ENCODE measurements at places on chromosomes 3 and 15. TPM values are rescaled to one million over a fixed set of nuclear protein-coding genes. Genes with fewer than 3 reads are reported as not detected.

Gene ARL14
- polyA plus RNA-seq = not detected

- DNase-seq = no peak
Measured at GRCh38 chr15:100230784-100231183, 111.0 kb downstream of the ADAMTS17 start.

Gene BUB1B
- 28.0 TPM for polyA plus RNA-seq

Gene MUC20
- 37.2 TPM for polyA plus RNA-seq

- DNase-seq = no peak
Measured at GRCh38 chr3:39108200-39108710, 775 bp downstream of the TTC21A start.

Gene RAD51
- polyA plus RNA-seq = 17.3 TPM

DNA sequence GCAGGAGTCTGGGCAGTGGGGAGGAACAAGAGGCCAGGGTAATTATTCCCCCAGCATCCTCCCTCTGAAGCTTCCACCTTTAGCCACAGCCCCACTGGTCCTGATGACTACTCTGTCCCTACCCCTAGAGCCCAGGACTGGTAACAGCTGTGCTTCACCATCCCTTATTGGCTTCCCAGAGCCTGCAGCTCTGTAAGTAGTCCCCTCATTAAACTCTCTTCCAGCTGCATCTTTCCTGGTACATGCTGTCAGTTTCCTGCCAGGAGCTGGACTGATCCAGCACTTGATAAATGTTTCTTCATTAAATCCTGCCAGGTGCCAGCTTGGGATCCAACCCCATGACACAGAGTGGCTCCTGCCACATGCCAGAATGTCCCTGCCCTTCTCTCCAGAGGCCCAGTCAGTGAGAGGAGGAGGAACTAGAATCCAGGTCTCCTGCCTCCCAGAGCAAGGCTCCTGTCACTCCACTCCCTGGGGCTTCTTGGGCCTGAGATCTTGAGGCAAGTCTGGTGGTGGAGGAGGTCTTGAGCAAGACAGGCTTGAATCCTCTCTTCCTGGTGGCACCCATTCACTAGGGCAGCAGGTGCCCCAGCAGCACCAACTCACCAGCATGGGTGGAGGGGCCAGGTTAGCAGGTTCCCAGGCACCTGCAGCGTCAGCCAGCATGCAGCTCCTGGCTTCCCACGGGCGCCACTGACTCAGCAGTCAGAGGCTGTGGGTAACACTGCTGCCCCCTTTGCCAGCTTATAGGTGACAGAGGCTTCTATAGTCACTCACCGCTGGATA is 27.6 kb downstream of the FBXW12 start:
- no peak for DNase-seq

GRCh38 chr3:156511987-156512677 is 42.8 kb downstream of the SSR3 start:
- DNase-seq = no peak

Gene SLC22A14
- polyA plus RNA-seq = 0.98 TPM

Gene LIPH
- polyA plus RNA-seq = 2.7 TPM

DNA sequence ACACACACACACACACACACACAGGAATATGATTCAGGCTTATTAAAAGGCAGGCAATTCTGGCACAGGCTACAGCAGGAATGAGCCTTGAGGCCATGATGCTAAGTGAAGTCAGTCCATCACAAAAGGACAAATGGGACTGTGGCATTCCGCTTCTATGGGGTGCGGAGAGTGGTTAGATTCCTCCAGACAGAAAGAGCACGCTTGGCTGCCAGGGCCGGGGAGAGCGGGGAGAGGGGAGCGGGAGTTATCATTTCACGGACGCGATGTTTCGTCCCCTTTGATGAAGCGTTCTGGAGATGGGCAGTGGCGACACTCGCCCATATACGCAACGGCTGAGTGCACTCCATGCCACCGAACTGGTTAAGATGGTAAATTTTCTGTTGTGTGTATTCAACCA is 58.5 kb upstream of the FAM174B start:
- no peak for DNase-seq

DNA sequence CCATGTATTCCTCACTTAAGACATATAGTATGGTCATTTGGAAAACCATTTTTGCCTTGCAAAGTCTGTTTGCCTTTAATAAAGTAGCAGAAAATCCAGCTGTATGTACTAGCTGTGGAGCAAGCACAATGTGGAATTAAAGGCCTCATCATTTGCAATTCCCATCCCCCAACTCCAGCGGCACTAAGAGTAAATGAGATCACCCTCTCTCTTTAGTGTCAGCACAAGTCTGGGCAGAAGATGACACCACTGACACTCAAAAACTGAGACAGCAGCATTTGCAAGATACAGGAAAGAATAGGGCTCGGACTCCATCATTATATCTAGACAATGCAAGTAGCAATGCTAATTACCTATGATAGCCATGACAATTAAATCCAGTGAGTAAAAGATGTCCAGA is 24.7 kb upstream of the DYNC1LI1 start:
- no peak for DNase-seq

DNA sequence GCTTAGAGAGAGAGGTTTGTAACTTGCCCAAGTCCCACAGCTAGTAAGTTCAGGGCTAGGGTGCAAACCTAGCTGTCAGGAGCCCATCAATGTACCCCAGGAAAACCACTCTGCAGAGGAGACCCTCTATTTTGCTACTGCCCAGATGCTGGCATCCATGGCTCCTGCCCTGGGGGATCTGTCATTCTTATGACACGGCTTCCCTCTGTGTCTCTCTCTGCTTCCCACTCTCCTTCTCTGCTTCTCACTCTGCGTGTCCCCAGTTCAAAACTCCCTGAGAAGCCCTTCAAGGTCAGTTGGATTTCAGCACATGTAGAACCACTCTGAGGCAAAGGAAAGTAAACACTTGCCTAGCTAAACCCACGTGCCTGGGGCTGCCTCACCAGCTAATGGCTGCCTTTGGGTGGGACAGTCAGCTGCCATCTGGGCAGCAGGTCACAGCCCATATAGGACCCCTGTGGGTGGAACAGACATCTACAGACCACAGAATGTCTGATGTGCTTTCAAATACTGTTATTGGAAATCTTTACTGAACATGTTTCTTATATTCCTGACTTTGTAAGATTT is 29.4 kb upstream of the SLCO2A1 start:
- no peak for DNase-seq

DNA sequence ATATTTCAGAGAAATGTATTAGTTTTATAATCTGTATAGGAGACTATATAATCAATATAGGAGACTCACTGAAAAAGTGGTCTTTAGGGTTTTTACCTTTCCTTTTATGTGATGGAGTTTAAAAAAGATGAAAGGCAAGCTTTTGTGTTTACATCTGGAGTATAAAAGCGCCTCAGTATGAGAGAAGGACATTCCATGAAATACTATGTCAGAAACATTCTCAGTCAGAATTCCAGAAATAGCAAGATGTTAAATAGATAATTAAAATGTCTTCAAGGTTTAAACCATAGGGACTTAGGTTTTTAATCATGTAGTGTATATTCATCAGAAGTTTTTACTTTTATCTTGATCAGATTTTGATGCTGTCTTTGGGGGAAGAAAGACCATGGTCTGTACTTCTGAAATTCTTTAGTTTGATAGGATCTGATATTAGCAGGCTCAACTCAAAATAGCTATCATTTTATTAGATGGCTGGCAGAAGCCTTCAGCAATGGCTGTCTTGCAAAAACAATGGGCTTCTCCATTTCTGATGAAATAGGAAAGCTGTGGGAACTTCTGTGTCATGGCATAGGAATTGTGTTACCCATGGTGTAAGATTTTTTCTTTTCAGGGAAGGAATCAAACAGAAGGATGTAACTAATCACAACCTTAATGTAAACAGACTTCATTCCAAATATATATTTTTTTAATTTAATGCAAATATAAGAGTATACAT is 209.6 kb upstream of the PLSCR5 start:
- DNase-seq = no peak

DNA sequence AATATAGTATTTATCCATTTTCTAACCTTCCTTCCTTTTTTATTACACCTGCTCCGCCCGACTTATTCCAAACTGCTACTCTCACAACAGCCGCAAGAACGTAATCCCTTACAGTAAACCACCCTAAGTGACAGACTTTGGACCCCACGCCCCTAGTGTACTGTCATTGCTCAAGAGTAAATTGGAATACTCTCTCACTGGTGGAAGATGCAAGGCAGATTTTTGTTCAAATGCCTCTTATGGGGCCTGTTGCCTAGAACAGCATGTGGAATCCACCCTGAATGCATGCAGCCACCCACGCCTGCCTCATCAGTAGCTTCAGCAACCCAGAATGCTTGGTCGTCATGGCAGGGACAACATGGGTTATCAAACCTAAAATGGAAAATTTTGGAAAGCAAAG is 226.2 kb upstream of the ST8SIA2 start:
- no peak for DNase-seq

GRCh38 chr3:6229778-6230410 is 631.0 kb upstream of the GRM7 start:
- DNase-seq = no peak

Gene FBXL2
- 32.1 TPM for polyA plus RNA-seq

- no peak for DNase-seq
Measured at GRCh38 chr3:41975416-41976103, 13.7 kb upstream of the ULK4 start.

DNA sequence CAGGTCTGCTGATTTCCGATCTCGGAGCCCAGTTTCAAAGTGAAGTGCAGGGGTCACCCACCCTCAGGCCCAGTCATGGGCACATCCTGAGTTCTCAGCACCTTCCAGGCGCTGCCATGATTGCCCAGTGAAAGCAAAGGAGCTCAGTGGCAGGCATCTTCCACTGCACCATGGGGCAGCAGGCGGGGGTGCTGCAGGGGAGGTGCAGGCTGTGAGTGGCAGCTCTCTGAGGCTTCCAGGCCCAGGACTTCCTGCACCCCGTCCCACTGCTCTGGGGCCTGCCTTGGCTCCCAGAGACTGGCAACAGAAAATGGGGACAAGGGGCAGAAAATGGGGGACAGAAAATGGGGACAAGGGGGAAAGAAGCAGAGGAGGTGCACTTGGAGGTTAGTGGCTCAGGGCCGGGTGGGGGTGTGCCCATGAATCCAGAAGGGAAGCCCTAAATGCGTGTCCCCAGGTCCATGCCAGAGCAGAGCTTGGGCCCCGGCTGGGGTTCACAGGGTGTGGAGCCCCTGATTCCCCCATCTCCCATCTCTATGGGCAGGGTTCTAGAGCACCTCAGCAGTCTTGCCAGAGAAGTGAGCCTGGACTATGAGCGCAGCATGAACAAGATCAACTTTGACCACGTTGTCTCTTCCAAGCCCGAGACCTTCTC is 28.0 kb downstream of the DNAH1 start:
- DNase-seq = no peak

- no peak for DNase-seq
Measured at GRCh38 chr3:11726146-11726545, 82.4 kb upstream of the VGLL4 start.

DNA sequence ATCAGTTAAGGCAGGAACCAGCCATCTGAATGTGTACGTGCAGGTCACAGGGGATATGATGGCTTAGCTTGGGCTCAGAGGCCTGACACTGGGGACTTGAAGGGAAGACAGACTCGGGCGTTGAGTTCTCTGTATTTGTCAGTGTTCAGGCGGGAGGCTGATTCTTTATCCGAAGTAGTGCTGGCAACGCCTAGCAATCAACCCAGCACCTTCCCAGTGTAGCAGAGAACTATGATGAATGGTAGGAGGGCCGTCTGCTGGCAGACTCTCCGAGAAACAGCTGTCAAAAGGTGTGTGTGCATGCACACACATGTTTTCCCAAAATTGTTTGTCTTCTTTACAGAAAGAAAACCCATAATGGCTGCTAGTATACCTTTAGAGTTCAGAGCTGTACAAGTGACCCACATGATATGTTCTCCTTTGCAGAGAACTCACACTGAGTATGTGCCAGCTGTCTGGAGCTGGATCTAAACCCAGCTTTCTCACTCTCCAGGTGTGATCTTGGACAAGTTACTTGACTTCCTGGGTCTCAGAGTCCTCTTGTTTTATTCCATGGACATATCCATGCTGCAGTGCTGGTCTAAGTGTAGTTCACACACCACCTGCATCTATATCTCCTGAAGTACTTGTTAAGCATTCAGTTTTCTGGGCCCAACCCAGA is 74.5 kb upstream of the LARS2 start:
- no peak for DNase-seq

DNA sequence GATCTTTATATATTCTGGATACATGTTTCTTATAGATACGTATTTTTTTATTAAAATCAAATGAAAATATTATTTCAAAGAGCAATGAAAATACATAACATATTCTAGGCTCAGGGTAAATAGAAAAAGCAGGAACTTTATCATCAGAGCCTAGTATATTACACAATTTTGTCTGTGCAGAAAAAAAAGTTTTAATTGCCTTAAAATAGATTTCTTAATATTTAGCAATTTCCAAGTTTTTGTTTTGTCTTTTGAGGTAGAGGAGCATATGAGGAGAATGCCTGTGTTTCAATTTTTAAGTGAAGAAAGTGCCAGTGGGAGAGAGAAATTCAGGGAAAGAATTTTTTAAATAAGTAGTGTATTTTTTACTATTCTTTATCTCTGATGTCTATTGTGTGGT is 10.5 kb downstream of the CAPN7 start:
- no peak for DNase-seq

DNA sequence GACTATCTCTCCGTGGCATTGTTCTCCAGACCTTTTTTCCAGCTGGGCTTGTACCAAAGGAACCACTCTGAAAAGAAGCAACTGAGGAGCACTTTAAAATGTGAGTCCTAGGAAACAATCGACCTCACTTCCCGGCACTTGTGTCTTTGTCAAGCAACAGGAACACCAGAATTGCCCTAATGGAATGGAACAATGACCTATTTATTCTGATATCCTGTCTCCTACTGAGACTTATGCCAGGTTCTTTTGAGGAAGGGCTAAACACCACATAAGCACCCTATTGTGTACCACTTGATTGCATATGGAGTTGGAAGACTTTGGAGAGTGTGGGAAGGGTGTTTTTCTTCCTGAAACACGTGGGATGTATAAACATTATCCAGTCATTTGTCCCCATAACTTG is 56.8 kb upstream of the TGFBR2 start:
- DNase-seq = no peak

Gene HRG
- 1.8 TPM for polyA plus RNA-seq

DNA sequence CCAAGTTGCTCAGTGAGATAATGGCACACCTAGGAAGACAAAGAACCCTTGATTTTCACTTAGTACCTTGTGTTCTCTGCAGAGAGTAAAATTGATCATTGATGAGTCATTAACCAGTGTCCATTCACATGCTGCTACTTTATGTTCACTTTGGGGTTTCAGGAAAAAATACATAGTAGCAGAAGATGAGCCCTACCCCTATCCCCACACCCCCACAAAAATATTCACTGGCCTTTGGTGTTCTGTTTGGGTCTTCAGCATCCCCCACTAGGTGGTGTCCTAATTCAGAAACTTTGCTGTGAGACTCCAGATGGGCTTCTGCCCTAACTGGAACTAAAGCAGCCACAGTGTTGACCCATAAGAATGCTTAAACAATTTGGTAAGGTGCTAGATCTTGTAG is 178.8 kb downstream of the KLHL25 start:
- no peak for DNase-seq
